Breast epithelium (tissue), 4 donors: ENCODE measurements at places on chromosomes 16 and 17. TPM values are rescaled to one million over a fixed set of nuclear protein-coding genes. Genes with fewer than 3 reads are reported as not detected.

GRCh38 chr16:67150047-67150832 is 558 bp downstream of the B3GNT9 start:
- no peaks in the 10 kb centered on the region for H3K4me1 ChIP-seq
- H3K27ac ChIP-seq: peak overlapping the region; percentile 77
- no peaks in the 10 kb centered on the region for H3K36me3 ChIP-seq
- peak overlapping the region; percentile 66 for H3K4me3 ChIP-seq
- no peaks in the 10 kb centered on the region for H3K27me3 ChIP-seq

DNA sequence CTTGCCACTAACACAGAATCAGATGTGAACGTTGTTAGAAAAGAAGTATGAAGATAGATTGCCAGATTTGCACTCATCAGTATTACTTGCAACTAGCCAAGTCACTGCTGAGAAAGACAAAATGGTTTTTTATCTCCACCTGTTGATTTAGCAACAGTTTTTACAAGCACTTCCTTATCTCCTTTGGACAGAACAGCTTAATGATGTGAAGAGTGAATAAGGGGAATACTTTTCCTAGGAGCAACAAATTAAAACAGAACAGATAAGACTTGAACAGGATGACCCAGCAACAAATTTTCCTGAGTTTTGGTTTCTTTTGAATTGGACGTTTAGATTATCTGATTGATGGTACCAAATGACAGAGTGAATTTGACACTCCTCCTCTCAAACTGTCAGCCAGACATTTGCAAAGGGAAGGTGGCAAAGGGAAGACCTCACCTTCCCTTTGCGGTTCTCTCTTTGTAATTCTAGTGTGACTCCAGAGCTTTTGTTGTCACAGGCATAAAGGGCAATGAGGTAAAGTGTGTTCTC is 130.6 kb downstream of the NLK start:
- H3K36me3 ChIP-seq: no peaks in the 10 kb centered on the region
- H3K27ac ChIP-seq: no peak overlapping the region
- H3K4me1 ChIP-seq: no peaks in the 10 kb centered on the region
- no peaks in the 10 kb centered on the region for H3K27me3 ChIP-seq

The PRSS27 gene
- 0.29 TPM for total RNA-seq

DNA sequence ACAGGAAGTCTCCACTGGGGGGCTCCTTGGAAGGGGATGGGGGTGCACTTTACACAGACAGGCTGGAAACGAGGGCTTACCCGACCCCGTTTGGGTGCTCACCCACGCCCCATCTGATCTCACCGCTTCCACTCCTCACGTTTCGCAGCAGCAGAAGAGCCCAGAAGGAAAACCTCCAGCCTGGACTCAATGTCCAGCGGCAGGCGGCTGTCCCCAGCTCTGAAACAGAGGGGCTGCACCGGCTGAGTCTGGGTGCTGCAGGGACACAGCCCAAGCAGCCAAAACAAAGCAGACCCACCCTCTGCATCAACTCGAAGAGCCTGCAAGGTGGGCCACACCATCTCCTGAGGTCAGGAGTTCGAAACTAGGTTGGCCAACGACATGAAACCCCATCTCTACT is 3.9 kb downstream of the MEAK7 start:
- no peaks in the 10 kb centered on the region for H3K36me3 ChIP-seq
- no peaks in the 10 kb centered on the region for H3K27me3 ChIP-seq
- no peak overlapping the region for H3K4me3 ChIP-seq
- peaks cover 7% of the 10 kb centered on the region for H3K4me1 ChIP-seq
- H3K27ac ChIP-seq: no peak overlapping the region

The TBC1D26 gene
- total RNA-seq: 0.44 TPM

The SLFN14 gene
- total RNA-seq: not detected

DNA sequence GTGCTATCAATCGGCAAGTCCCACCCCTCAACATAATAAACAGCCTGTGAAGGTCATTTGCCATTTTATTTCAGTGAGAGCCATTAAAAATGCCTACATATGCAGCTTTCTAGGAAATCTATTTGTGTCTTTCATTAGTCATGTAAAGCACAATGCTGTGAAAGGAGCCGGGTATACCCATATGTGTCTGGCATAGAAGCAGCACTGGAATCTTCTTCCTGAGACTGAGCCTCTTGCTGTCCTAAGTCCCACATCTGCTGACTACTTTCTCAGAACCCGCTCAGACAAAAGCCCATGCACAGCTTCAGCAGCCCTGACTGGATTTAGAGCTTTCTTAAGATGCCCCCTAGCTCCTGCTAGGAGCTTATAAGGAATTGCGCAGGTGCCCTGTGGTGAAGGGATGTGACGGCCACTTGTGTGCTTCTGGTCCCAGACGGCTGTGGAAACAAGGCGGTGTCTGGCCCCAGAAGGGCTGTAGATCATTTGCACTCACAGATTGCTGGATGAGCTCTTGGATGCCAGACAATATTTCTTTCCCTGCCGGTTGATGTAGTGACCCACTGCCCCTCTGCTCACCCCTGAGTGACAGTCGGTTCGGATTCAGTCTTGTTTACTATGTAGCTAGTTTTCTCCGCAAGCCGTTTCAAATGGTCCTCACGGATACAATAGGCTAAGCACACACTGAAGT is 172.2 kb downstream of the ANKFN1 start:
- H3K4me1 ChIP-seq: no peaks in the 10 kb centered on the region
- no peak for DNase-seq
- peaks cover 4% of the 10 kb centered on the region for H3K27me3 ChIP-seq
- H3K36me3 ChIP-seq: no peaks in the 10 kb centered on the region
- no peak overlapping the region for H3K4me3 ChIP-seq

DNA sequence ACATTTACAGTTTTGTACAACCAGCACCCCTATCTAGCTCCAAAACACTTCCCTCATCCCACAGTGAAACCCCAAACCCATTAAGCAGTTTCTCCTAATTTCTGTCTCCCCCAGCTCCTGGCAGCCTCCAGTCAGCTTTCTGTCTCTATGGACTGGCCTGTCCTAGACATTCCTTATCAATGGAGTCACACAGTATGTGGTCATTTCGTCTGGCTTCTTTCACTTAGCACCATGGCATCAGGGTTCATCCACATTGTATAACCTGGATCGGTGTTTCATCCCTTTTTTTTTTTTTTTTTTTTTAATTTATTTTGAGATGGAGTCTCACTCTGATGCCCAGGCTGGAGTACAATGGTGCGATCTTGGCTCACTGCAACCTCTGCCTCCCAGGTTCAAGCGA is 68.5 kb downstream of the ZDHHC7 start:
- H3K27me3 ChIP-seq: no peaks in the 10 kb centered on the region
- no peak overlapping the region for H3K4me3 ChIP-seq
- no peak for DNase-seq
- no peak overlapping the region for H3K27ac ChIP-seq
- H3K4me1 ChIP-seq: no peaks in the 10 kb centered on the region
- no peaks in the 10 kb centered on the region for H3K36me3 ChIP-seq

DNA sequence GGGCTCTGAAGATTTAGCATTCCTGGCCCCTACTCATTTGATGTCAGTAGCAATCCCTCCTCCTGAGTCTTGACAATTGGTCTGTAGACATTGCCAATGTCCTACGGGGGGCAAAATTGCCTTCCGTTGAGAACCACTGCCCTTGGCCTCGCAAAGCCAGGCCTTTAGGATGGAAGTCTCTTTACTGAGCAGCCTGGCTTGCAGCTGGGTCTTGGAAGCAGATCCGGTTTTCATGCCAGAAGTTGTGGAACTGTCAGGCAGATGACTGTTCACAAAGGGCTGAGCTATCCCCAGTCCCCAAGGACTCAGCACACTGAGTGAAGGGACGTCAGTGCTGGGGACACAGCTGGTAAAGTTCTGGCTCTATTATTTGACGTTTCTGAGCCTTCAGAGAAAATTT is 83.2 kb downstream of the WSCD1 start:
- no peak for DNase-seq
- H3K36me3 ChIP-seq: no peaks in the 10 kb centered on the region
- no peaks in the 10 kb centered on the region for H3K4me1 ChIP-seq

GRCh38 chr17:34703533-34703932 is 124.2 kb downstream of the TMEM132E start:
- H3K27ac ChIP-seq: no peak overlapping the region
- no peak overlapping the region for H3K4me3 ChIP-seq
- H3K27me3 ChIP-seq: peaks cover 18% of the 10 kb centered on the region
- DNase-seq: no peak
- no peaks in the 10 kb centered on the region for H3K4me1 ChIP-seq

GRCh38 chr17:76701471-76701967 is 9.2 kb downstream of the MXRA7 start:
- H3K27me3 ChIP-seq: no peaks in the 10 kb centered on the region
- peak overlapping the region; percentile 60 for H3K4me3 ChIP-seq
- H3K4me1 ChIP-seq: peaks cover 10% of the 10 kb centered on the region
- no peak for DNase-seq
- H3K27ac ChIP-seq: peak overlapping the region; percentile 89
- H3K36me3 ChIP-seq: no peaks in the 10 kb centered on the region

DNA sequence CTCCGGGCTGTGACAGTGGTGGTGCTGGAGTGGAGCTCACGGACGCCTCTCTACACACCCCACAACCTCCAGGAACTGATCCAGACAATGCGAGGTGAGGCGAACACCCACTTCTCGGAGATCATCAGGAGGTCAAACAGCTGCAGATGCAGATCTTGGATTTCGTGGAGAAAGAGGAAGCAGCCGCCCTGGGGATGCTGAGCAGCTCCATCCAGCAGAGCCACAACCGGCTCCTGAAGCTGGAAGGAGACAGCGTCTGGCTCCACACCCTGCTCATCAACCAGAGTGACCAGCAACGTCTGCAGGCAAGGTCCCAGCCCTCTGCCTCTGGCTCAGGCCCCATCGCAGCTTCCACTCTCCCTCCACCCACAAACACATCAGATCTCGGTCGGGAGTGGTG is 13.2 kb upstream of the SLC16A5 start:
- no peak overlapping the region for H3K4me3 ChIP-seq
- no peaks in the 10 kb centered on the region for H3K36me3 ChIP-seq
- H3K4me1 ChIP-seq: peaks cover 17% of the 10 kb centered on the region
- peak overlapping the region; percentile 68 for H3K27ac ChIP-seq
- DNase-seq: no peak

DNA sequence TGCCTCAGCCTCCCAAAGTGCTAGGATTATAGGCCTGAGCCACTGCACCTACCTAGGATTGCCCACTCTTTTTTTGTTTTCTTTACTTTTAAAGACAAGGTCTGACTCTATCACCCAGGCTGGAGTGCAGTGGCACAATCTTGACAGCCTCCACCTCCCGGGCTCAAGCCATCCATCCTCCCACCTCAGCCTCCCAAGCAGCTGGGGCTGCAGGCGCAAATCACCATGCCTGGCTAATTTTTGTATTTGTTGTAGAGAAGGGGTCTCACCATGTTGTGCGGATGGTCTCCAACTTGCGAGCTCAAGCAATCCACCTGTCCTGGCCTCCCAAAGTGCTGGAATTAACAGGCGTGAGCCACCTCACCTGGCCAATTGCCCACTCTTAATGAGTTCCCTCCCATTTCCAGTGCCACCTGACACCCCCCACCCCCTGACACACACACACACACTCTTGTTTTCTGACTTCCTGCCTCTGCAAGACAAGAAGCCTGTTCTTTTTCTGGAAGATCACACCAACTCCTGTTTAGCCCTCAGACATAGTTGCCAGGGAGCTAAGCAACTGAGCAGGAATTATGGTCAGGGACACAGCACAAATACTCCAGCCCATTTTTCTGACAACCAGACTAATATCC is 2.6 kb downstream of the OVCA2 start:
- peak overlapping the region; percentile 95 for H3K27ac ChIP-seq
- H3K36me3 ChIP-seq: no peaks in the 10 kb centered on the region
- peaks cover 5% of the 10 kb centered on the region for H3K4me1 ChIP-seq
- H3K27me3 ChIP-seq: no peaks in the 10 kb centered on the region

The MYH2 gene
- total RNA-seq: not detected

DNA sequence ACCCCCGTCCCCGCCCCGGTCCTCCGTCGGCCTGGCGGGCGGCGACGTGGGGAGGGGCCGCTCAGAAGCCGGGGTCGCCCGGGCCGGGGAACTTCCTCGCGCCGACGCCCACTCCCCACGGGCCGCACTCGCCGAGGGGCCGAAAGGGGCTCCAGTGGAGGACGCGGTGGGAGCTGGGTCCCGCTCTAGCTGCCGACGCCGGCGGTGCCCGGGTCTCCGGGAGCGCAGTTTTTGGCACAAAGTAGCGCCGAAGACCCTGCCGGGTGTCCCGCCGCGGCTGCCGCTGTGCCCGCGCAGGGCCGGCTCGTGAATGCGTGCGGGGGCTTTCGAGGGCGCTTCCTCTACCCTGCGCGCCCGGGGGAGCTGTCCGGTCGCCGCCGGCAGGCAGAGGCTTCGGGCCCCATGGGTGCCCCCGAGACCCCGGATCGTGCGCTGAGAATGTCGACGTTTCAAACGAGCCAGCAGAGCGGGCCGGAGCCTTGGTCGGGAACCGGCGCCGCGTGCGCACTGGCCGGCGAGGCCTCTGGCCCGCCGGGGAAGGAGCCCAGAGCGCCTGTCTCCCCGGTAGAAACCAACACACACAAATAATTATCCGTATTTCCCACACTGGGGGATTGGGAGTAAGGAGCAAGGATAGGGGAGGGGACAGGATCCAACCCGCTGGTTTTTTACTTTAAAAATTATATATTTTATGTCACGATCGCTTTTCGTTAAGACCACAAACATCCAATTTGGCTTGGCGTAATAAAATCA is 46.6 kb upstream of the SLC38A10 start:
- no peaks in the 10 kb centered on the region for H3K27me3 ChIP-seq
- H3K27ac ChIP-seq: peak overlapping the region; percentile 96
- no peak for DNase-seq

- no peak overlapping the region for H3K27ac ChIP-seq
- H3K4me1 ChIP-seq: peaks cover 6% of the 10 kb centered on the region
- no peaks in the 10 kb centered on the region for H3K27me3 ChIP-seq
- no peak overlapping the region for H3K4me3 ChIP-seq
- no peak for DNase-seq
Measured at GRCh38 chr16:67388191-67388590, 5.1 kb downstream of the TPPP3 start.

- H3K27ac ChIP-seq: no peak overlapping the region
- no peak overlapping the region for H3K4me3 ChIP-seq
- DNase-seq: no peak
- H3K4me1 ChIP-seq: no peaks in the 10 kb centered on the region
- no peaks in the 10 kb centered on the region for H3K36me3 ChIP-seq
Measured at GRCh38 chr16:87895641-87896141, 26.4 kb upstream of the SLC7A5 start.

GRCh38 chr17:72937707-72938106 is 154.8 kb downstream of the SLC39A11 start:
- no peaks in the 10 kb centered on the region for H3K27me3 ChIP-seq
- H3K4me1 ChIP-seq: no peaks in the 10 kb centered on the region
- no peak overlapping the region for H3K27ac ChIP-seq
- no peaks in the 10 kb centered on the region for H3K36me3 ChIP-seq

The MGAT5B gene
- 0.33 TPM for total RNA-seq

- no peaks in the 10 kb centered on the region for H3K36me3 ChIP-seq
- no peaks in the 10 kb centered on the region for H3K4me1 ChIP-seq
- H3K27ac ChIP-seq: no peak overlapping the region
Measured at GRCh38 chr16:88993166-88993761, 16.3 kb upstream of the CBFA2T3 start.

DNA sequence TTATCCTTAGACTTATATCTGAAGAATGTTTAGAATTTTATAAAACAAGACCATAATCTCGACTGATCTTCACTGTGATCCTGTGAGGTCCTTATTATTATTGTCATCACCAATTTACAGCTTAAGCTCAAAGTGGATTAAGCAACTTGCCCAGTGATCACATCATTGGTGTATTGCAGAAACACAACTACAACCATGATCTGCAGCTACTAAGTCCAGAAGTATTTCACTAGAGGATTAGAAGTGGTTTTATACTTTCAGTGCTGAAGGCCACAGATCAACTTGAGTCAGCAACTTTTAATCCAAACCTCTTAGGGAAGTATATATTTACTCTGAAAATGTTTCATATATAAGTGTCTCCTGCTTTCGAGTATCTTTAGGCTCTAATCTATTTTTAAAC is 624.3 kb upstream of the SOX9 start:
- no peak overlapping the region for H3K4me3 ChIP-seq
- no peaks in the 10 kb centered on the region for H3K36me3 ChIP-seq
- H3K27me3 ChIP-seq: no peaks in the 10 kb centered on the region
- no peak for DNase-seq
- no peak overlapping the region for H3K27ac ChIP-seq
